Omental fat pad (tissue), 4 donors: ENCODE measurements at places on chromosomes 16 and 17. TPM values are rescaled to one million over a fixed set of nuclear protein-coding genes. Genes with fewer than 3 reads are reported as not detected.

Gene CHST5
- total RNA-seq = not detected

Gene PABPN1L
- total RNA-seq = not detected

Gene SULT1A2
- 5.0 TPM for total RNA-seq

Gene WSCD1
- total RNA-seq = 6.1 TPM

Gene CRYBA1
- not detected for total RNA-seq

Gene EVI2A
- total RNA-seq = 24.1 TPM

Gene MYH1
- total RNA-seq = 0.96 TPM

GRCh38 chr16:34648-34987 is 18.8 kb downstream of the POLR3K start:
- no peak for DNase-seq

GRCh38 chr17:45266372-45266926 is 4.6 kb upstream of the SPATA32 start:
- DNase-seq = no peak

DNA sequence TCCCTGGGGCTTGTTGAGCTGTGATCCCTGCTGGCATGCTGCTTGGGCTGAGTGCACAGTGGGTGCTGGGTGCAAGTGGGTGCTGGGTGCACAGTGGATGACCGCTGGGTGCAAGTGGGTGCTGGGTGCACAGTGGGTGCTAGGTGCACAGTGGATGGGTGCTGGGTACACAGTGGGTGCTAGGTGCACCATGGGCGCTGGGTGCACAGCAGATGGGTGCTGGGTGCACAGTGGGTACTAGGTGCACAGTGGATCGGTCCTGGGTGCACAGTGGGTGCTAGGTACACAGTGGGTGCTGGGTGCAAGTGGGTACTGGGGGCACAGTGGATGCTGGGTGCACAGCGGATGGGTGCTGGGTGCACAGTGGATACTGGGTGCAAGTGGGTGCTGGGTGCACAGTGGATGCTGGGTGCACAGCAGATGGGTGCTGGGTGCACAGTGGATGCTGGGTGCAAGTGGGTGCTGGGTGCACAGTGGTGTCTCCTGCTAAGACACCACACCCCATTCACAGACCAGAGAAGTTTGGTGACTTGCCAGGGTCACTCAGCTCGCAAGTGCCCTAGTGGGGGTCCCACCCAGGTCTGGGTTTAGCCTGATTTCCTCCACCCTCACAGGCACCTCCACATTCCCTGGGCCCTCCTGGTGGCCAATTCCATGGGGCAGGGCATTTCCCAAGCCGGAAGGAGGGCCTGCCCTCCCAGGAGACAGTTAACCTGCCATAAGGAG is 33.5 kb downstream of the ZFPM1 start:
- DNase-seq = no peak

- DNase-seq = no peak
Measured at GRCh38 chr16:81445143-81445961, 744 bp downstream of the CMIP start.

GRCh38 chr17:14061666-14062560 is 7.4 kb upstream of the COX10 start:
- DNase-seq = no peak

GRCh38 chr16:87161822-87162676 is 155.1 kb downstream of the C16orf95 start:
- DNase-seq = no peak

DNA sequence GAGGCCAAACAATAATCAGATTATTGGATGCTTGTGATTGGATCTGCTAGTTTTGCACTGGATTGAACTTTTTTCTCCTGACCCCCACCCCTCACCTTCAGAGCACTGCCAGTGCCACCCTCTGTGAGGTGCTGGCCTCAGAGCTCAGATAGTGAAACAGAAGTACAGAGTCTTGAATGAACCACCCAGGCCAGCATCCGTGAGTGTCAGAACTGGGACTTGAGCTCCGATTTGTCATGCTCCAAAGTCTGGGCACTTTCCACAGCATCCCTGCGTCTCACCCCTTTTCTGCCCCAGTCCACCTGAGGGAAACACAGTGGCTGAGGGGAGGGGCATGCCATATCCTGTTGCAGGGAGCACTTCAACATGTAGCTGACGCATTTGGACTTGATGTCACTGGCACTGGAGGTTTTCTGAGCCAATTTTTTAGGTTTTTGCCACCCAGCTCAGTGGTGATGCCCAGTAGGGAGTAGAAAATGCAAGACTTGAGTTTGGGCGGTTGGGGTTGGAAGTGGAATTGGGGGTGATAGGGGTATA is 47.3 kb downstream of the SMPD3 start:
- DNase-seq = no peak

- peak; percentile 5 for DNase-seq
Measured at GRCh38 chr16:31362476-31363405, 7.8 kb downstream of the ITGAX start.
